Stimulated activated CD8-positive, alpha-beta memory T cell treated with anti-CD3 and anti-CD28 coated beads, Interleukin-4, amount 100 ng/mL, for 1 hour (primary cell): ENCODE measurements at places on chromosomes 2 and 18.

DNA sequence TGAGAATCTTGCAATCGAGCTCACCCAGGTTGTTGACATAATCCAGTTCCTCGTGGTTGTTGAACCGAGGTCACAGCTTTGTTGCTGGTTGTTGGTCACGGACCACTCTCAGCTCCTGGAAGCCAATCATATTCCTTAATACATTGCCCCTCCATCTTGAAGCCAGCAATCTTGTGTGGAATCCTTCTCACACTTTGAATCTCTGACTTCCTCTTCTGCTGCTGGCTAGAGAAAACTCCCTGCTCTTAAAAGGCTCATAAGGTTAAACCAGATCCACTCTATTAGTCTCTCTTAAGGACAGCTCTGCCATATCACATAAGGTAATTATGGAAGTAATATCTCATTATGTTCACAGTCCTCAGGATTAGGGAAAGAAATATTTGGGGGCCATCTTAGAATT lies 41.1 kb downstream of the SP140 start:
- DNase-seq, result no peak

GRCh38 chr2:105377871-105378270 lies 21.0 kb downstream of the FHL2 start:
- DNase-seq, result no peak

DNA sequence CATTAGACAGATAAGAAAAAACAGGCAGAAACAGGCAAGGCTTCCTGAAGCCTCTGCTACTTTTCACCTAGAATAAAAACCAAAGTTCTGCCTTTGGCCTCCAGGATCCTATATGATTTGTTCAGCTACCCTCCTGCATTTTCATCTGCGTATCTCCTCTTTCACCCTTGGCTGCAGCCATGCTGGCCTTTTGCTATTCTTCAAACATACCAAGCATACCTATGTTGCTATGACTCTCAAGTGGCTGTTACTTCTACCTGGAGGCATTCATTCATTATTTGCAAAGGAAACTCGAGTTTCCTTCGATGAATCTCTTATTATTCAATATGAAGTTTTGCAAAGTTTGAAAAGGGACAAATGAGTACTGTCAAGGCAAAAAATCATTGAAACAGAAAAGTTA lies 106.4 kb upstream of the HNMT start:
- no peak for DNase-seq

DNA sequence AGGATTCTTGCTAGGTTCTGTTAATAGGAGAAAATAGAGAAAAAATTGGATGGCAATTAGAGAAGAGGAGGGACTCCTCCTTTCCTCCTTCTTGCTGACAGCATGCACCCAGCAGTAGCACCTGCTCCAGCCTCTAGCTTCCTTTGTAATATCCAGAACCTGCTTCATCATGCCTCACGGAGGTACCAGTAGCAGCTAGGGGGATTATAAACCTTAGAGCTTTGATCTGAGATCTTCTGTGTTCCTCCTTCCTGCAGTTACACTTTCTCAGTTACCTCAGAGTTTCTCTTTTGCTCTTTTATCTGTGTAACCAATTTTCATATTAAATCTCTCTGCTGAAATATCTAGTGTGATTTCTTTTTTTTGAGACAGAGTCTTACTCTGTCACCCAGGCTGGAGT lies 16.6 kb downstream of the DPP4 start:
- no peak for DNase-seq

- no peak for DNase-seq
These were observed 11.6 kb downstream of the TMX3 start for GRCh38 chr18:68703326-68703725.

- DNase-seq, result no peak
These were observed 149.1 kb downstream of the GREB1L start for GRCh38 chr18:21391074-21391673.
